ENCODE measurements at places on chromosomes 4 and X.

- no peak for DNase-seq
Observed at GRCh38 chrX:40996886-40997530, 88.2 kb upstream of the USP9X start.

DNA sequence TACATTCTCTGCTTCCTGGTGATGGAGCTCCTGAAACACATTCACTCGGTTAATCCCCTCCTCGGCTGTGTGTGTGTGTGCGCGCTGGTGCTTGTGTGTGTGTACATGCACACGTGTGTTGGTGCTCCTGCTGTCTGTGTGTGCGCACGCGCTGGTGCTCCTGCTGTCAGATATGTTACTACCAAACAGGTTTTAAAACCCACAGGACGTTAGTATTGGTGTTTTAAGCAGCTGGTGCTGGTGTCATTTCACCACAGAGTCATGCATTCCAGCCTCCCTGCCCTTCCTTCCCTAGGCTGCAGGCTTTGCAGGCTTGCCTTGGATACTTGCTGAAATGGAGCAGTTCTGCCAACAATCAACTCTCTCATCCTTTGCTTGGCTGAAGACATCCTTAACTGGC, 48.1 kb upstream of the CPLX1 start:
- no peak for DNase-seq

GRCh38 chr4:25884031-25884782, 21.4 kb upstream of the SEL1L3 start:
- no peak for DNase-seq

- no peak for DNase-seq
Observed at GRCh38 chr4:148196164-148196563, 246.1 kb downstream of the NR3C2 start.

DNA sequence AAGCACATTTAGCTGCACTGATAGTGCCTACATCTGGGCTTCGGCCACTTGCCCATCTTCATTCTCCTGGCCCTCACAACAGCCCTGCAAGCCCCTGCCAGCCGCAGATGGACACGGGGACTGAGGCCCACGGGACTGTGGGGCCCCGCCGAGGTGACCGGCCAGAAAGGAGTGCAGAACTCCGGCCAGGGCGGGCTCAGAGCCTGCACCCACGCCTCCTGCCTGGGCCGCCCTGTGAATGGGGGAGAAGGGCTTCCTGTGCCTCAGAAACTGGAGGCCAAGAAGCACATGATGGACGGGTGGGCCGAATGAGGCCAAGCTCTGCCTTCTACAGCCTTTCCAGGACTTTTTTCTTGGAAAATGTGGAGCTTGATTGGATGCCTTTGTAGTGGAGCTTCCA, 35.7 kb upstream of the HGFAC start:
- no peak for DNase-seq
